ENCODE measurements at places on chromosomes 11 and 22.

DNA sequence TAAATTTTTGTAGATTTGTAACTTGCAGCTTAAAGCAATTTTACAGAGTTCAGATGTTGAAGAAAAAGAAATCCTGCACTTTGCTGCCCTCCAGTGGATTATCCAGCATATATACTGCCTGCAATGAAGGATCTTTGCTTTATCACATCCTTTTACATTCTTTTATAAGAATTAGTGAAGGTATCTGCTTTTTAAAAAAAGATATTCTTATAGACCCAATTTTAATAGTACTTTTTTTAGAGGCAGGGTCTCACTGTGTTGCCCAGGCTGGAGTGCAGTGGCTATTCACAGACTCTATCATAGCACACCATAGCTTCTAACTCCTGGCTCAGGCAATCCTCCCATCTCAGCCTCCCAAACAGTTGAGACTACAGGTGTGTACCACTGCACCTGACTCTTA lies 60.7 kb downstream of the TTC17 start:
- DNase-seq = peak; percentile 79

DNA sequence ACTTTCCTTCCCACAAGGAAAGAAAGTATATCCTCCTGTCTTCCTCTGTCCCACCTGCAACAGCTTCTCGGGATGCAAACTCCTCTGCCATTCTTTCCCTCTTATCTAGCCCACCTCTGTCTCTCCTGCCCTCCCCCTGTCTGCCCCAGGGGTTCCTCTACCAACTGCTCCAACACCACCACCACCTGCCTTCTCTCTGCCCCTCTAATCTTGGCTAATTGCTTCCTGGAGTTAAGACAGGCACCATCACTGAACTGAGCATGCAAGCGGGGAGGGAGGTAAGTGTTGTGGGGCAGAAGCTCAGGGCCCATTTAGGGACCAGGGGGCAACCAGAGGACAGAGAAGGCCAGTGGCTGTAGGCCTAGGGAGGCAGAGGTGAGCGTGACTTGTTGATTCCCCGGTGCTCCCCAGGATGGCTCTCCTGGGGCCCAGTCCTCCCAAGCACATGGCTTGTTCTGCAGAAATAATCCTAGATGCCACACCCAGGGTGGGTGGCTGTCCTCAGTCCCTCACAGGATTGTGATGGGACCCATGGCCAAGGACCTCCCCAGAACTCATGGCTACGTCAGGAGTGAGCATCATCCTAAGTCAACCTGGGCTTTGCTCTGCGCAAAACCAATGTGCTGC lies 111.1 kb downstream of the TP53I11 start:
- no peak for DNase-seq

GRCh38 chr11:102398297-102398696 lies 51.3 kb downstream of the BIRC2 start:
- no peak for DNase-seq

DNA sequence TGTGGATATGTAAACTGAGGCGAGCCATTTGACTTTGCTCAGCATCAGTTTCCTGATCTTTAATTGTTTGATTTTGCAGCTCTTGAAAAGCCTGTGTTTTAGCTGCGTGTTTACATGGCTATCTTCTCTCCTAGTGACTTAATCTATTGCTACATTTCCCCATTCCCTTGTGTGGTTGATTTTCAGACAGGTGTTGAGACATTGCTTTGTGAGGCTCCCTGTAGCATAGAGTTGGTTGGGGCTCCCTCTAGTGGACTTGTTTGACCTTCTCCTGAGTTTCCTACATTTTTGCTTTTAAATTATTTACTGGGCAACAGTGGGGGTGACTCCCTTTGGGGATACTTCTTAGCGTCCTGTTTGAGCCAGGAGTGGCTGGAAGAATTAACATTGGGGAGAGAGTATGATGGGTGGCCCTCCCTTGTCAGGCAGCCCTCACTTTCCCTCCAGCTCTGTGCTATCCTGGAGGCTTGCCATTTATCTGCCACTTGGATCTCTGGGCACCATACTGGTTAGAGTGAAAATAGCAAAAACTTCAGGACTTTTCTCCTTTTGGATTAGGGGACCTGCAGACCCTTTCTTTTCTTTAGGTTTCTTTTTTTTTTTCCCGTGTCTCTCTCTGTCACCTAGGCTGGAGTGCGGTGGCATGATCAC lies 9.2 kb upstream of the CBL start:
- DNase-seq = peak; percentile 93

DNA sequence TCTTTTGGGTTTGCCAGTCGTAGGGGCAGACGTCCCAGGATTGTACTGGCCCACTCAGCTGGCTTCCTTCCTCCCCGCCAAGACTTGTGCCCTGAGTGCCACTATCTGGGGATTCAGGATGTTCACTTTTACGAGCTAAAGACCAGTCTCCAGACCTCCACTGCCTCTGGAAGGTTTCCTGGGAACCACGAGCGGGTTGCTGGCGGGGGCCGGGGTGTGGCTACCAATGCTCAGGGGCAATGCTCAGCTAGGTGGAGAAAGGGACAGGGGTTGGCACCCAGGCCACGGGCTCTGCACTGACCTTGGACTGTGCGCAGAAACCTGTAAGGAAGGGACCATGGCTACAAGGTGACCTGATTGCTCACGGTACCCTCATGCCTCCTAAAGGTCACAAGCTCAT lies 2.2 kb downstream of the NEFH start:
- DNase-seq = no peak
